Ureter (tissue), 1 donor: ENCODE measurements at places on chromosomes 13 and 19. TPM values are rescaled to one million over a fixed set of nuclear protein-coding genes. Genes with fewer than 3 reads are reported as not detected.

The PGLYRP1 gene
- not detected for total RNA-seq

The ELAVL3 gene
- not detected for total RNA-seq

The ANGPTL8 gene
- not detected for total RNA-seq

The S1PR5 gene
- total RNA-seq, result 4.6 TPM

The NANOS3 gene
- total RNA-seq, result not detected

The KIR3DL2 gene
- total RNA-seq, result not detected

The ZNF578 gene
- total RNA-seq, result 5.1 TPM

The RHPN2 gene
- total RNA-seq, result 18.4 TPM

The LHB gene
- not detected for total RNA-seq

The LCP1 gene
- 44.8 TPM for total RNA-seq

The ZNF563 gene
- total RNA-seq, result 7.1 TPM

GRCh38 chr19:51803967-51804366, 9.0 kb downstream of the FPR3 start:
- DNase-seq, result no peak

DNA sequence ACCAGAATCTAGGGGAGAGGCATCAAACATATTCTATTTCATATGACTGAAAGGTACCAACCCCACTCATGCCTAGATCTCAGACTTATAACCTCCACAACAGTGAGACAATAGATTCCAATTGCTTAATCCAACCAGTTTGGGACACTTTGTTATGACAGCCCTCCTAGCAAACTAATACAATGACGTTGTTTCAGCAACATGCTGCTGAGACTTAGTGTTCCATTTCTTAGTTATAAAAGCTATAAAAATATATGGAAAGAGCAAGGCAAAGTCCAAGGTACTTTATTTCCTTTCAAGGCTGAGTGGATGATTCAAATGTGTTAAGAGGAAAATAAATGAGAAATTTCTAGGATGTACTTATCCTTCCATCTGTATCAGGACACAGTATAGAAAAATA, 352.0 kb downstream of the FGF14 start:
- DNase-seq, result no peak

- DNase-seq, result peak; percentile 89
Measured at GRCh38 chr19:36136964-36137686, 2.7 kb upstream of the CAPNS1 start.

DNA sequence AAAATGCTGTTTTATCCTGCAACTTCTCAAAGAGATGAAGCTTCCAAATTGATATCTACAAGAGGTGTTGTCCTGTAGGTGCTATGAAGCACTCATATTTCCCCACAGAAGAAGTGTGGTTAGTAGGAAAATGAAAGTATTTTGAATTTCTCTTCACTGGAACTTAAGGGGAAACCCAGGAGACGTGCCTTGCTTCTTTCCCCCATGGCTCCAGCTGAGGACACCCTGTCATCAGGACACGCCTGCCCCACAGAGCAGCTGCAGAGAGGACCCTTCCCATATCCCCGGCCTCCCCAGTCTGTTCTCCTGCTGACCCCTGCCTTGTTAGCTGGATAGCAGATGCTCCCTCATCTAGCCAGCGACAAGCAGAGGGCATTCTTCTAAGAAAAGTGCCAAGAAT, 371.3 kb downstream of the COG6 start:
- DNase-seq, result no peak

- no peak for DNase-seq
Measured at GRCh38 chr13:21852043-21852442, 181.2 kb downstream of the FGF9 start.

DNA sequence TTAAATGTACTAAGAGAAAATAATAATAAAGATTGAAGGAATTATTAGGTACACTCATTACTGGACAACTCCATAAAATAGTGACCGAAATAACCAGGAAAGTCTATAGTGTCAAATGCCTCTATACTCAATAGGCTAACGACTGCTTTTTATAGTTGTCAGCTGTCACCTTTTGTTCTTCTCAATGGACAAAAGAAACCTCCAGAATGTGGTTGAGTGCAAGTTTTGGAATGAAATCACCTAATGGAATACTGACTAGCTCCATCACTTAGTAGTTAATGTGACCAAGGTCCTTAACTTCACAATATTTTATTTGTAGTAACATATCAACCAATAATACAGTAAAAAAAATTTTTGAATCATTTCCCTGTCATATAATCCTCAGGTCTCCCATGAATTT, 18.1 kb downstream of the TSC22D1 start:
- no peak for DNase-seq

DNA sequence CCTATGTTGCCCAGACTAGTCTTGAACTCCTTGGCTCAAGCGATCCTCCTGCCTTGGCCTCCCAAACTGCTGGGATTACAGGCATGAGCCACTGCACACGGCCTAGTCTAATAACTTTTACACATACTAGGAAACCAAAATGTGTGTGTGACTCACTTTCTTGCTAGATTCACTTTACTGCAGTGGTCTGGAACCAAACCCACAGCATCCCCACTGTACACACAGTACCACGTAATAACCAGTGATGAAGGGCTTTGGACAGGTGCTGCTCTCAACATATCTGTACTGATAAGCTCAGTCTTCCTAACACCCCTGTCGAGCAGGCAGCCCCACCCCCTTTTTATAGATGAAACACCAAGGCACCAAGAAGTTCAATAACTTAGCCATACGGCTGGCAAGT, 5.1 kb downstream of the DNMT1 start:
- no peak for DNase-seq

DNA sequence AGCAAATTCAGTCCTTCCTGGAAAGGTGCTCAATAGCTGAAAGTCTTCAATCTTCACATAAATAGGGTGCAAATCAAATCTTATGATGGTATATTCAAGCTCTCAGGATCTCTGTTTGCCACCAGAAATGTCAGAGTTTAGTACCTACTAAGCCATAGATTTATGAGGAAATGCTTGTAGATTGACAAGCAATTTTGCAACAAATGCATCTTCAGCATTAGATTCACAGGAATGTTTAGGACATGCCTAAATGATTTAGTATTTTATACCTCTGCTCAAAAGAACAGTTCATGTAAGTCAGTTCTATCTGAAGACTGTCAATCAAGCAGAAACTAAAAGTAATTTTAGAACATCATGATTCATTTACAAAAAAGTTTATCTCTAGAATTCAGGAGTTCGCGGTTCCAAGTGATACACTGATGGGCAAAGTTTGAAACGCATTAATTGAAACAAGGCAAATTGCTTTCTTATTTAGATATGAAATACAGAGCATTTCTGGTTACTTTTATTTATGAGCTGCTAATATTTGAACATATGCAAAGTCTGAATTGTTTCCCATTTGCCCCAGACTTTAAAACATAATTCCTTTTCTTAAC, 65.7 kb downstream of the DACH1 start:
- DNase-seq, result no peak

- DNase-seq, result no peak
Measured at GRCh38 chr19:39251081-39251480, 2.4 kb upstream of the IFNL4 start.

DNA sequence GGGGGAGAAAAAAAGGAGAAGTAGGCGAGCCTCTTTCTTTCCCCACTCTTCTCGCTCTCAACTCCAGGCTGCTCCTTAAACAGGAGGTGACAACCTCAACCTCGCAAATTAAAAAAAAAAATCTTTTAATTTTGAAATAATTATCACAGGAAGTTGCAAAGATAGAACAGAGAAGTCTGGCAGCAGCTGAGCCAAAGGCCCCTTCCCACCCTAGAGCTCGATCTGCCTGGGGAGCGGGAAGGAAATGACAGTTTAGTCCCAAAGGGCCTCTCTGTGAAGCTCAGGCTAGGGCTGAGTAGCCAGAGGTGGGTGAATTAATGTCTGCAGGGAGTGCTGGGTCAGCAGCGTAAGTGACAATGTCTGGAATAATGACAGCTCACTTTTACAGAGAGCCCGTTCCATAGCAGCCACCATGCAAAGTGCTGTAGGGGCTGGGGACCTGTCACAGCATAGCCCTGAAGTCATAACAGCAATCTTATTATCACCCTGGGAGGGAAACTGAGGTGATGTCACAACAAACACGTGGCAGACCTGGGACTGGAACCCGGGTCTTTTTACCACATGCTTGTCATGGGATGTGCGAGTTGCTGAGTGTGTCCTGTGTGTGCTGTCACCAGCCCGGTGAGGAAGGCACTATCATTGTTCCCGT, 8.8 kb upstream of the CD22 start:
- DNase-seq, result no peak

DNA sequence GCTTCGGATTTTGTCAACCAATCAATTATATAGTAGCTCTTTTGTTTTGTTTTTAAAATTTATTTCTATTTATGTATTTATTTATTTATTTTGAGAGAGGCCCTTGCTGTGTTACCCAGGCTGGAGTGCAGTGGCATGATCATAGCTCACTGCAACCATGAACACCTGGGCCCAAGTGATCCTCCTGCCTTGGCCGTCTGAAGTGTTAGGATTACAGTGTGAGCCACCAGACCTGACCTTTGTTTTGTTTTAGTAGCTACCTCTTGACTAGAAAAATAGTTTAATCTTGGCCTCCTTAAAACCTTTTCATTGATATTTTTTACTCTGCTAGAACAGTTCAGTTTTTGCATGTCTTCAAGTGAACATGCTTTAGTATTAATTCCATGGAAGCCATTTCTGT, 15.1 kb downstream of the GARRE1 start:
- no peak for DNase-seq

DNA sequence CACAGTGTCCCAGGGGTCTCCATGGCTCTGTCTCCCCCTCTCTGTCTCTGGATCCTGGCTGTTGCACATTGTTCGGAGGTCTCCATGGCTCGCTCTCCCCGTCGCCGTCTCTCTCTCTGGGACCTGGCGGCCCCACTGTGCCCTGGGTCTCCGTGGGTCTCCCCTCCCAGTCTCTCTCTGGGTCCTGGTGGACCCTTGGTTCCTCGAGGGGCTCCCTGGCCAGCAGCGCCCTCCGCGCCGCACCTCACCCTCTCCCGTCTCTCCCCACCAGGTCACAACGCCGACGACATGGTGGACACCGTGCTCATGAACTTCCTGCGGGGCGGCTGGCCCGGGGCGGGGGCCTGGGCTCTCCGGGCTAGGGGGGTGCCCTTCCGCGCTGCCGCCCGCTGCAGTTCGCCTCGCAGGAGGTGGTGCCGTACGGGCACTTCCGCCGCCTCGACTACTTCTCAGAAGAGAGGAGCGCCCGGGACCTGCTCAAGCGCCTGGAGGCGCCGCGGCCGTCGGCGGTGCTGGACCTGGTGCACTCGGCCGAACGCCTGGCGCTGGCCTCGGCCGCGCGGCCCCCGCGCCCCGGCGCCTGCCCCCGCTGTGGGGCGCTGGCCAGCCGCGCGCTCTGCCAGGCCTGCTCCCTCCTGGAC, 29.1 kb downstream of the SIGLEC5 start:
- no peak for DNase-seq

GRCh38 chr19:16203256-16204004, 5.7 kb downstream of the AP1M1 start:
- no peak for DNase-seq

- no peak for DNase-seq
Measured at GRCh38 chr13:31245598-31246373, 46.0 kb downstream of the B3GLCT start.

DNA sequence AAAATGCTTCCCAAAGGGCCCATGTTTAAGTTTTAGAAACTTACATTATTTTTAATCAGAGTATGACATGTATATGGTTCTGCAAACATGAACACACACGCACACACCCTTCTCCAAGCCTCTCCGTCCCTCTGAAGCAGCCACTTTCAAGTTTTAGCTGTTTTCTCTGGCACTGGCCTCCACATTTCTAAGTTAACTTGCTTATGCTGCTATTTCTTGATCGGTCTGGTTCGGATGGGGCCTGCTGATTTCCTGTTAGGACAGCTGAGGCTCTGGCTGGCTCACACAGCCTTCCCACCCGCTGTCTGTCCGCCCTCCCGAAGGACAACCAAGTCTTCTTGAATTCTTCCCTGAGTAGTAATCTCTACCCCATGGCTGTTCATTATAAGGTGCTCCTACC, 4.4 kb downstream of the SPC24 start:
- DNase-seq, result no peak

- DNase-seq, result no peak
Measured at GRCh38 chr19:28456708-28457320, 756.1 kb downstream of the UQCRFS1 start.

DNA sequence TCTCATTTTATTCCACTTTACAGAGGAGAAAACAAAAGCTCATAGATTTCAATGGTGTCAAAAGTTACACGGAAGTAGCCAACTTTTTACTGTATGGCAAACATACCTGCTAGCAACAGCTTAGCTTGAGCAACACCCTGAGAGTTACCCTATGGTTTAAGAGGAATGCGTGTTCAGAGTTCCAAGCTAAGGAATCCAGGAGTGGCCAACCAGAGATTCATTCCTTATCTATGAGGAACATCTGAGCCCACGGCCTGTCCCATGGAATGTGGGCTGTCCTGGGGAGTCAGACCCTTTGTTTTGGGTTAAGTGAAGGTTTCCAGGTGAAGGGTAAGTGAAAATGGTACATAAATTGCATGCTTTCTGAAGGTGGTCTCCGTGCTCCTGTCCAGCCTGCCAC, 67.5 kb downstream of the STARD13 start:
- DNase-seq, result no peak

DNA sequence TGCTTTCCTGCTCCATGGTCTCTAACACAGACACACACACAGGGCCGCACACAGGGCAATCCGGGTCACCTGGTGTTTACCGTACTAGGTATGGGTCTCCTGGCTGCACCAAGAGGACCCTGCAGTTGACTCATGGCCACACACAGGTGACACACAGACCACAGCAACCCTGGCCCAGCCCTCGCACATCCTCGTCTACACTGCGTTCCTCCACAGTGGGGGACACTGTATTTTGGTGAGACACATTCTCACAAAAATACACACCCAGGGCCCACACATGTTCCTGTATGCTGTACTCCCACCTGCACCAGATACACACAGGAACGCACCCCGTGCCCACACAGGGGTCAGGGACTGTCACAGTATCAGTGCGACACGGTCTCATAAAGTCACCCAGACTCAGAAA, 12.8 kb downstream of the PDE4A start:
- DNase-seq, result no peak

GRCh38 chr13:43848001-43848649, 31.4 kb downstream of the CCDC122 start:
- DNase-seq, result no peak

DNA sequence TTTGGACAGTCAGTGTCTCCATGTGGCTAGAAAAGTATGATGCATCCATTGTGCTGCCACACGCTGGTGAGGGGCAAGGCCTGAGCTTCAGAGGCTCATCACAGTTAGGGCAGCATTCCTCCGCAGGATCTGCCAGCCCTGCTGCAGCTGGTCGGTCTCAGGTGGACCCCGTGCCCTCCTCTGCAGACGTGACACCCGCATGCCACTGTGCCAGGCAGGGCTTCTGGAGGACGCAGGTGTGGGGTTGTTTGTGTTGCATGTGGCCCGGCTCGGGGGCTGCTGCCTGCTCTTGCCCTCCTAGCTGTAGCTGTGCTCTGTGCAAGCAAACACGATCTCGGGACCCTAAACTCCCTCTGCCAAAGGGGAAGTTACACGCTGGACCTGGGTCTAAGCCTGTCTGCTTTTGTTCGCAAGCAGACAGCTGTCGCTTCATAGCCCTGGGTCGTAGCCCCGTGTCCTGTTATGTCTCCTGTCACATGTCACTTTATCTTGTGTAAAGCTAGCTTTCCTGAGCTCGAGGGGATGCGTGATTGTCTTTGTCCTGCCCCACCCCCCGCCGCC, 45.3 kb downstream of the SLC7A9 start:
- no peak for DNase-seq
